ENCODE measurements at places on chromosomes 3 and 15.

DNA sequence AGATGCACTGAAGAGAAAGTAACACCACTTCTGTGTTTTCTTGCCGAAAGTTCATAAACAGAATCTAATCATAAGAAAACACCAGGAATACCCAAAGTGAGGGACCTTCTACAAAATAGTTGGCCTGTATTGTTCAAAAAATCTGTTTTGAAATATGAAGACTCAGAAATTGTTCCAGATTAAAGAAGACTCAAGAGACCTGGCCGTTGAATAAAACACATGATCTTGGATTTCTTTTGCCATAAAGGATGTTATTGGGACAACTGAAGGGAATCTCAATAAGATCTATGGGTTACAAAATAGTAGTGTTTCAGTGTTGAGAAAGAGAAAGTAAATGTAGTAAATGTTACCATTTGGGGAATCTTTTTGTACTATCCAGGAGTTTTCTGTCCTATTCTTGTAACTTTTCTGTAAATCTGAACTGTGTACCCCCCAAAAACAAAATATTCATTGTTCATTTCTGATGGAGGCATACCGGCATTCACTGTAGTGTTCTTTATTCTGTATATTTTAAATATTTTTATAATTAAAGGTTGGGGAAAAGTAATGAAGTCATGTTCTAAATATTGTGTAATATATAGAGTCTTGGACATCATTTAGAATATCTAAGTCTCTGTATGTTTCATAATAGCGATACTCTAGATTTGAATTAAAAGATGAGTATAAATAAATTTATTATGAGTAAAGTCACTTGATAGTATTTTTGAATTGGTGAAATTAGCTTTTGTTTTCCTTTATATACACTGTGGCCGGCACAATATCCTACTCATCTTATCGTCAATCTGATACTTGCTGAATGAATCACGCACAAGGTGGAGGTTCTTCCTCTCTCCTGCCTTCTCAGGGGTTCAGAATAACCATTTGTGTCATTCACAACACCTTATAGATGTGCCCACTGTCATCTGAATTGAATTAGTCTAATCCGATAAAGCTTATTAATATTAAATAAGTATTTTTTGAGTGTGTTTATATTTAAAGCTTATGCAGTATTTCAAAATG lies 66.7 kb downstream of the TRAK1 start:
- no peak for DNase-seq

- no peak for DNase-seq
Measured at GRCh38 chr3:157417247-157417646, 19.4 kb upstream of the PTX3 start.

- DNase-seq = no peak
Measured at GRCh38 chr15:38176155-38176554, 76.5 kb upstream of the SPRED1 start.

- no peak for DNase-seq
Measured at GRCh38 chr3:140378571-140379340, 299.1 kb upstream of the TRIM42 start.

DNA sequence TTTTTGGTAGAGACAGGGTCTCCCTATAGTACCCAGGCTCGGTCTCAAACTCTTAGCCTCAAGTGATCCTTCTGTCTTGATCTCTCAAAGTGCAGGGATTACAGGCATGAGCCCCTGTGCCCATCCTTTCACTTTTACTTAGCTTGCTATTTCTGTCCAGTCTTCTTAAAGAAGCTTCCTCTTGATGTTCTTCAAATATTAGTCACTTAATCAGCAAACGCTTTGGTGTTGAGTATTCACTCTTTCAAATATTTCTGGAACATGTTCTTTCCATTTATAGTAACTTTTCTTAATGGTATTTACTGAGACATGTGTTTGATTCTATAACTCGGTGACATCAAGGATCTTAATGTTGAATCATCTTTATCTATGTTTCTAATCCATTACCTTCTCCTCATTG lies 122.1 kb downstream of the CNTN6 start:
- DNase-seq = no peak

DNA sequence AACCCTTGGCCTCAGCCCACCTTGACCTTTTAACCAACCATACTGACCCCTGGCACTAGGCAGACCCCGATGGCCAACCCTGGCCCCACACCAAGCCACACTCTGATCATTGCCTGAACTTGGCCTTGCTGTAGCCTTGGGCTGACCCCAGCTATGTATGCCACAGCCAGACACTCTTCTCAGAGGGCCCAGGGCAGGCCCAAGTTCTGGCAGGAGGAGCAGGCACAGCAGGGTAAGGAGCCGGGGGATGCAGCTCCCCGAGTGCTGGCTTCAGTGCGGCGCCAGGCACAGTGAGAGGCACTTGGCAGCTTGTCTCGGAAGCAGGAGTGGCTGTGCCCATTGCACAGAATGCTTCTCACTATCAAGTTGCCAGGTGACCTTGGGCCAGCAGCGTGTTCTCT lies 22.3 kb downstream of the PRR20G start:
- DNase-seq = no peak

DNA sequence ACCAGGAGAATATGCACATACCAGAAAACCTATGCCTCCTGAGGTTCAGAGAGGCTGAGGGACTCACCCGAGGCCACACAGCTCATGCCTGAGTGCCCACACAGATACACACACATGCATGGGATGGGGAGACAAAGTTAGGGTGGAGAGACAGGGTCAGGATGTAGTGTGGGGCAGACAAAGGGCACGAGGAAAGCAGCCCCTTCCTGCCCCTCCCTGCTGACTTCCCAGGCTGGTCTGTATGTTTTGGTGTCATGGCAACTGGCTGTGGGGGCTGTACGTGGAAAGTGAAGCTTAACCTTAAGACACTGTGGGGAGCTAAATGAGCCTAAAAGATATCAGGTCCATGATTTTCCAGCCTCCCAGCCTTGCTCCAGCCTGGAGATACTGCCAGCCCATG lies 57.8 kb downstream of the EPHB3 start:
- DNase-seq = no peak

DNA sequence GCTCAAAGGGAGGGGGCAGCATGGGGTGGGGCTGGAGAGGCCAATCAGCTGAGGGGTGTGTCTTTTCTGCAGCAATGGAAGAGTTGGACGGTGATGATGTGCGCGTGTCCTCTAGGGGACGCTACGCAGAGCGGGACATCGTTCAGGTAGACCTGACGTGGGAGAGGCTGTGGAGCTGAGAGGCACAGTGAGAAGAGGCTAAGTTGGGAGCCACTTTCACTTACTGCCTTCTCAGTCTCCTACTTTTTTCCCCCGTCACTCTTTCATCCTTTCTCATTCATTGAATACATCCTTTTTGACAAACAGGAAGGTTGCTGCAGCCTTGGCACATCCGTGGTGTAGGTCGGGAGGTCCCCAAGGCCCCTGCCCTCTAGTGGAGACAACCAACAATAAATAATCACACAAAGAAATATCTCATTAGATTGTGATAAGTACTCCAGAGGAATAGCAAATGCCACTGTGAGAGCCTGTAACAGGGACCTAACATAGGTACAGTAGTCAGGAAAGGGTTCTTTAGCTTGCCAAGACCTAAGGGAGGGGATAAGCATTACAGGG lies 4.4 kb upstream of the BRPF1 start:
- no peak for DNase-seq

- DNase-seq = no peak
Measured at GRCh38 chr15:62482785-62483429, 317.8 kb upstream of the C2CD4B start.

DNA sequence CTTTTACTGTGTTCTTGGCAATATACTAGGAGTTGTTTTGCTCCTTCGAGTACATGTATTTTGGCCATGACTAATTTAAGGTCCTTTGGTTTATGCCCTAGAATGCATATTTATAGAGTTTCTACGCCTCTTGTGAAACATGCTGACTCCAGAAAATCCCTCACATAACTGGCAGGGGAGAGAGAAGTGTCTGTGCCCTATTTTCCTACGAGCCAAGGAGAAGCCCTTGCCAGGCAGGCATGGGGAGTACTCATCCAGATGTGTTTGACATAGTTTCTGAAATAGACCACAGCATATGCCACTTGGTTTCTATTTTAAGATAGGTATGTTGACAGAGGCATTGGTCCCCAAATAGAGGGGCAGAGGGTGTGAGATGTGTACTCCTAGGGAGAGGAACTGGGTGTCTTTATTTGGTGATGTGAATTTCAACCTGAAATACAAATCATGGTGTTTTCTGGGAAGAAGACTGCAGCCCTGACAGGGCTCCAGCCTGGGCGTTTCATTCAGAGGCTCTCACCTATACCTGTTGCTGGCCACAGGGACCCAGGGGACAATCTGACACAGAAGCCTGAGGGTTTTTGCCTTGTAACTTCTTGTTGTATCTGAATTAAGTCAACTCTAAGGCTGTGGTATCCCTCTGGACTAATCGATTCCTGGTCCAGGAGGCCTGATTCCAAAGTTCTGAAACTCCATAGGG lies 267.8 kb upstream of the C2CD4B start:
- no peak for DNase-seq

DNA sequence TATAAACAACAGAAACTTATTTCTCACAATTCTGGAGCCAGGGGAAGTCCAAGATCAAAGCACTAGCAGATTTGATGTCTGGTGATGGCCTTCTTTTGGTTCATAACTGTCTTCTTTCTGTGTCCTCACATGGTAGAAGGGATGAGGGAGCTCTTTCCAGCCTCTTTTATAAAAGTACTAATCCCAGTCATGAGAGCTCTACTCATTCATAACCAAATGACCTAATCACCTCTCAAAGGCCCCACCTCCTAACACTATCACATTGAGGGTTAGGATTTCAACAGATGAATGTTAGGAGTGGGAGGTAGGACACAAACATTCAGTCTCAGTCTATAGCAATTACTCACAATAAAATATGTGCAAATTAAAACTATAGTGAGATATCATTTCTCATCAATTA lies 50.1 kb upstream of the UBE2E2 start:
- DNase-seq = no peak

- no peak for DNase-seq
Measured at GRCh38 chr3:68986496-68987208, 26.8 kb downstream of the EOGT start.

GRCh38 chr3:20564966-20565365 lies 379.0 kb upstream of the SGO1 start:
- DNase-seq = no peak

DNA sequence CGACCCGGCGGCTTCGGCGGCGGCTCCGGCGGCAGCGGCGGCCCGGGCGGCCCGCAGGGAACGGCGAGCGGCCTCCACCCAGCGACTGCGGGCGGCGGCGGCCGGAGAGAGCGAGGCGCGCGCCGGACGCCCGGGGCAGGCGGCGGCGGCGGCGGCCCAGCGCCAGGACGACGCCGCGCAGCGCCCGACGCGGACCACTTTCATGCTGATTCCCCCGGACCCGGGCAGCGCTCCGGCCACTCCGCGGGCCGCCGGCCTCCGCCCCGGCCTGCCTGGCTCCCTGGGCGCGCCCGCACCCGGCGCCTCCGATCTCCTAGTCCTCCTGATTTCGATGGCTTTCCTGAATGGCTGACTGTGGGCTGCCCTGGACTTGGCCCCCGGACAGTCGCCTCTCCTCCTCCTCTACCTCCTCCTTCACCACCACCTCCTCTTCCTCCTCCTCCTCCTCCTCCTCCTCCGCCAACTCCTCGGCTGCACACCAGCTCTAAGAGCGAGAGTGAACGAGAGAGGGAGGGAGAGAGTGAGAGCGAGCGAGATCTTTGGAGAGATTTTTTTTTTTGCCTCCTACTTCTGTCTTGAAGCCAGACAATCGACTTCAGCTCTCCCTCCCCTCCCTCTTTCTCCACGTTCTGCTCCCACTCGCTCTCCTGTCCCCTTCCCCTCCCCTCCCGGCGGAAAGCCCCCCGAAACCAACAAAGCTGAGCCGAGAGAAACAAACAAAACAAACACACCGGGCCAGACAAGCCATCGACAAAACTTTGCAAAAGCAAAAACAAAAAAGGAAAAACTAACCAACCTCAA lies 844 bp downstream of the NR2F2 start:
- DNase-seq = no peak

GRCh38 chr3:126946405-126946804 lies 36.5 kb upstream of the PLXNA1 start:
- no peak for DNase-seq

DNA sequence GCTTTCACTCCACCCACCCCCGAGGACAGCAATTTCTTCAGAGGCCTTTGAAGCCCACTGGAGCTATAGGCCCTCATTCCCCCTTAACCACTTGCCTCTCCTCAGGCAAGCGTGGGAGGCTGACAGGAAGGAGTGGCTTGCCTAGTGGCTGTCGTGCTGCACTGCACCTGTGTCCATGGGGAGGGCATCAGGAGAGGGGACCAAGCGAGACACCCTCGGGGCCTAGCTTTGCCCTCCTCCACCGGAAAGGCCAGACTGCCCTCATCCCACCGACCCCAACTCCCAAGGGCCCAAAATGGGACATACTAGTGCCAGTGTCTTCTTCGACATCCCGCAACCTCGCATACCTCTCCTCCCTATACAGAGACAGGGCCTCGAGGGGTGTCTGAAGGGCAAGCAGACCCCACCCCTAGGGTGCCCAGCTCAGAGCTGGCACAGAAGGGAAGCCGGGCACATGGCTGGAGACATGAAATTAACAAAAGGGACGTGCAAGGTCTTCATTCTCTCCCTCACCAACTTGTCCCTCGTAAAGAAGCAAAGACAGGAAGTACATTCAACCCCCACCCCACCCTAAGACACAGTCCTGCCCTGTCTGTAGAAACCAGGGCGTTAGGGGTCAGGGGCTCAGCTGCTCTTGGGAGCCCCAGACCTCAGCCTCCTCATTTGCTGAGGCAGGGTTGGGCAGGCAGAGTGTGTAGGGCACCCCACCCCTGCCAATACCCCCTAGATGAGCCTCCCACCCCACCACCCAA lies 24.3 kb downstream of the VIPR1 start:
- DNase-seq = peak; percentile 22

DNA sequence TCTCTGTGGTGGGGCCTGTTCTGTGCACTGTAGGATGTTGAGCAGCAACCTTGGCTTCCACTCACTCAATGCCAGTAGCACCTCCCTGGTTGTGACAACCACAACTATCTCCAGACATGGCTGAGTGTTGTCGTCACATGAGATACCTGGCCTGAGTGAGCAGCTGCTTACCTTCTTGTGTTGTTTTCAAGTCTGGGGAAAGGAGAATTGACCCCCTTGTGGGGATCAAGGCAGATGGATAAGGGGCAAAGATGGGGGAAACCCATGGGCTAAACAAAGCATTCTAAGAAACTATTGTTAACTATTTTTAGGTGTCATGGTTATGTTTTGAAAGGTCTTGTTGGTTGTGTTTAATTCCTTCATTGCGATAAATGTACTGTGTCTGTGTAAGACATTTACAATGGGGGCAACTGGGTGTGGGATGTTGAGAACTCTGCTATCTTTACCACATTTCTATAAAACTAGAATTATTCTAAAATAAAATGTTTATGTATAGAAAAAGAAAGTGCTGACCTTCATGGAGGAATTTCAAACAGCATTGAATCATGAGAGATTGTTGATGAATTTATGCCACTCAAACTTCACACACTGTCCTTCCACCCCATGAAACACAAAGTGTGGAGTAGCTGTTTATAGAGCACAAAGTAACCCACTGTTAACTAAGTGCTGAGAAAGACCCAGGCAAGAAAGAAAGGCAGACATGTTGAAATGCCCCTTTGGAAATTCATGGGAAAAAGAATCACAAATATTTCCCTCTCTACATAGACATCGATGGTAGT lies 48.4 kb upstream of the SPTSSB start:
- no peak for DNase-seq
